ENCODE measurements at places on chromosomes 3 and 15.

DNA sequence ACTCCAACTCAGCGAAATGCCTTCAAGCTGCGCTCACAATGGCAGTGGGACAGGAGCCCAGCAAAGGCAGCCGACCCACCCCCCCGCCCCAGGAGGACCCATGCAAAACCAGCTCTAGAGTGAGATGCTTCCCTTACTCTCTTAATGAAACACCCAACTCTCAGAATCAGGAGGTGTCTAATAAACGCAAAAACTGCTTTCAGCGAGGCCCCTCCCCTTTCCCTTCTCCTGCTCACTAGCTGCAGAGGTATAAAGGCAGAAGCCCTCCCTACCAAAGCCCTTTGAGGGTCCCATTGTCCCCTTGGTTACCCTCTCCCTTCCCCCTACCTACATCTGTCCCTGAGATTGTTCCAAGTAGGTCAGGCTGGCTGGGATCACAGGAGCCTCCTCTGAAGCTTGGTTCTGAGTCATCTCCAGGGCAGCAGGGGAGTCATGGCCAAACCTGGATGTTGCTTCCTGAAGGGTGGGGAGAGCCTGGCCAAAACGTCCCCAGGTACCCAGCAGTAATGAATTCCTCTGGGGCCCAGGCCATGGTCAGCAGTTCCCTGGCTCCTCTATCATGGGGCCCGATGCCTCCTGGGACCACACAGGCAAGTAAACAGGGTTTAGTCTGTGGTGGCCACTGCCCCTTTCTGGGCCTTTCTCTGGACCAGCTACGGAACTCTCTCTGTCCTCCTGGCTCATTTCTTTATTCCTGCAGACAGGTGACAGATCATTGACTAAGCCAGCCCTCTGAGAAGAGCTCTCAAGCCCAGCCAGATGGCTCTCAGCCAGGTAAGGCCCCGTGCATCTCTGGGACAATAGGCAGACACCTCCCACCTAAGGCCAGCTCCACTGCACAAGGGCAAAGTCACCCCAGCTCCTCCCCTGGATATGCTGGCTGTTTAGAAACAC, 8.6 kb downstream of the KLHL25 start:
- no peak for DNase-seq

- no peak for DNase-seq
Observed at GRCh38 chr3:189776149-189776824, 145.1 kb downstream of the TP63 start.

DNA sequence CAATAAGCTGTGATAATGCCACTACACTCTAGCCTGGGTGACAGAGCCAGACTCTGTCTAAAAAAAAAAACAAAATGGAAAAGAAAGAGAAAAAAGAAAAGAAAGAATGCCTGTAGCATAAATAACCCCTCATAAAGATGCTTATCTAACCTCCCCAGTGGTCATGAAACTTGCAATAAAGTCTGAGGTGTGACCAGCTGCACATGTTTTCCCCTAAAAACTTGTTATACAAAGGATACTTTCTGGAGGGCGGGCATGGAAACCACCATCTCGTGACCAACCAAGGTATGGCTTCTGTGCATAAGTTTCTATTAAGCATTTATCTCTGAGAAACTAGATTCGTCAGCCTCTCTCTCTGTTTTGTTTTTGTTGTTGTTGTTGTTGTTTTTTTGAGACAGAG, 21.8 kb downstream of the CCDC32 start:
- DNase-seq: no peak

DNA sequence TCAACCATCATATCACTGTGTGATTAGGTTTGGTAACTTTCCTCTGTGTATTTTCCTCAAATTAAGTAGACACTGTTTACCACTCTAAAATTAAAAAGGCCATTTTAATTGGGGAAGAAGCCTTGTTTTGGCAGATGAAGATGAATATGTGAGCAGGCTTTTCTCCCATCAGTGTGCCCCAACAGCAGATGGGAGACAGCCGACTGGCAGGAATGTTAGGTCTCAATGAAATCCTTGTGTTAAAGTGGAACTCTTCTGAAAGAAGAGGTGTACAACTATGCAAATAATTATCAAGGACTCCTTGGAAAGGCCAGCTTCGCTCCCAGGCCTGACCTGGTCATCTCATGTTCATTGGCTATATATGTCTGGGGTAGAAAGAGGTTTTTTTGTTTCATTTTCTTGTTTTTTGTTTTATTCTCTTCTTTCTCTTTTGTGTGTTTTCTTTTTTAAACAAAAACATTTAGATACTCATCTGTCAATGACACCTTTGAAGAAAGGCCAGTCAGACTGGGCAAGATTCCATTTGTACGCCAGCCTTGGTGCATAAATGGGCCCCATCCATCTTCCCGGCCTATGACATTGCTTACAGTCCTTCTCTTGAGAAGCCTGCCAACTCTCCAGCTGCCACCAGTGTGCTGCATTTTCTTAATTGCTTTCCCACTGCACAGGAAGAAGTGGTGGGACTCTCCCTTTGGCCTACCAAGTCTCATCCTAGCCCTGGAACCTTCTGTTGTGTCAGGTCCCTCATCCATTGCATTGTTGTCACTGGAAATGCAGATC, 25.8 kb downstream of the LRTM1 start:
- no peak for DNase-seq

DNA sequence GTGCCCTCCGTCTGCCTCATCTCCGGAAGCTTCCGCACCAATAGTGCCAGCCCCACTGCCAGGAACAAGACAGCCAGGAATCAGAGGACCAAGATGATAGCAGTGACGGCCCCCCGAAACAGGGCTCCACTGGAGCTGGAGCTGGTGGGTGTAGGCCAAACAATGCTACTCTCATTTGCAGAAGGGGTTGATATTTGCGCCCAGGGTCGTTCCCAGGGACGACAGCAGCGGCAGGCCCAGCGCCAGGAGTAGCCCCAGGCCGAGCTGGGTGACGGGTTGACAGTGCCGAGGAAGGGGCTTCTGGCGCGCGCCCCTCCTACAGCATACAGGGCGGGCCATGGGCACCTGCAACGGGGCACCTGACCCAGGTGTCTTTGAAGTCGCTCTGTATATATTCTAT, 301.4 kb downstream of the CNTN6 start:
- DNase-seq: no peak

DNA sequence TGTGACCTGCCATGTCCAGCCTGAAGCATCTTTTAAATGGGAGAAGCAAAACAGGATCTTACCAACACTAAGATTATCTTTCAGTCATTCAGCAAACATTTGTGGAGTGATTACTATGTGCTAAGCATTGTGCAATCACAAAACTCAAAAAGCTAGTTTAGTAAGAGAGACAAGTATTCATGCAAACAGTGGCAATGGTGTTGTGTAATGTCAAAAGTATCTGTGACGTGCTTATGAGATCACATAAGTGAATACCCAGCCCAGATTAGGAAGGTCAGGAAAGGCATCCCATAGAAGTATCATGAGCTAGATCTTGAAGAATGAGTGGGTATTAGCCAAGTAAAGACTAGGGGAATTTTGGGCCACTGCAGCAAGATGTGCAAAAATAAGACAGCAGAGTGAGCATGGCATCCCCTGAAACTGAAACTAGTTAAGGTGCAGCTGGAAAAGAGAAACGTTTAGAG, 32.1 kb downstream of the SEC62 start:
- DNase-seq: no peak

- no peak for DNase-seq
Observed at GRCh38 chr3:183824761-183825455, 469 bp downstream of the MAP6D1 start.

DNA sequence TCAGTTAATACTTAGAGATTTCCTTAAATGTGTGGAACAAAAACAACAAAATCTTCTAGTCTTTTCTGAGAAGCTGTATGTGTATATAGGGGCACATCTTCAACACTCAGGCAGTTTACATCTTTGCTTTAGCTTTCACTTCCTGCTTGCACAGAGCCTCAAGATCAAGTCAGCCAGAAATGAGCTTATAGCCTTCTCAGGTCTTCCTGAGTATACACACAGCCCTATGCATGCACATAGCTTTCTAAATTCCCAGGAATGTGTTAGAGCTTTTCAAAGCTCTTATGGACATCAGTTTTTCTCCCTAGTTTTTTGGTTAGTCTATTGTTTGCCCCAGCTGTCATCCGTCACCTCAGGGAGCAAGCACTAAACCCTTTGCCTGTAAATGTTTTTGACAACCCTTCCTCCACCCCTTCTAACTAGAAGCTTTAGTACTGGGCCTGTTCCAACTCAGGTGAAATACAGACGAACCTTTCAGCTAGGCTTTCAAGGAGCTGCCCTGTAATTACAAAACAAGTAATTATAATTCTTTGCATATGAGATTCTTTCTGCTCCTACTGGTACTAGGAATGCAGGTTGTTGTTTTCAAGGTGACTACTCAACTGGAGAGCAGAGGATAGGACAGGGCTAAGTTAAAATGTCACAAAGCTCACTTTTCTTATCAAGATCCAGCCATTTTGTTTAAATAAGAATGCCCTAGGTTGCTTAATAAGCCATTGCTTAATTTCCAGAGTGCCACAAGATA, 22.6 kb upstream of the MTMR10 start:
- peak; percentile 19 for DNase-seq

DNA sequence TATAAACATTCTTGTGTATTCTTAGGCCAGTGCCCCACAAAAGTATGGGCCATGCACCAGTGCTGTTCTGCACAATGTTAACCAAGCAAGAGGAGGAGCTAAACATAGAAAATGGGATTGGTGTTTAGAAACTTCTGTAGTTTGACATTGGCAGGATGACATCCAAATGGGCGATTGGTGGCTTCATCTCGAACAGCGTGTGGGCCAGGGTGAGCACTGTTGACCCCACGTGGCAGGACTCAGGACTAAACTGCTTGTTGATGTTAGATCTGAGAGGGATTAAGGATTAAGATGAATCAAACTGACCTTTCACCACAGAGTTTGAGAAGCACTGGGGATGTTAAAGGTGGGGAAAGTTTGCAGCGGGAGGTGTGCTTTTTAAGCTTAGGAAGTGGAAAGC, 31.9 kb downstream of the ZNF710 start:
- DNase-seq: no peak

GRCh38 chr3:141104151-141104821, 53.1 kb downstream of the SPSB4 start:
- no peak for DNase-seq

- DNase-seq: peak; percentile 9
Observed at GRCh38 chr3:111072031-111072921, 660 bp downstream of the NECTIN3 start.

- DNase-seq: no peak
Observed at GRCh38 chr3:133037436-133037835, 755 bp upstream of the TMEM108 start.

- no peak for DNase-seq
Observed at GRCh38 chr3:88318067-88318466, 168.3 kb downstream of the C3orf38 start.

- no peak for DNase-seq
Observed at GRCh38 chr3:158912621-158913020, 110.8 kb downstream of the MFSD1 start.

GRCh38 chr15:77871852-77872371, 205.6 kb downstream of the TBC1D2B start:
- no peak for DNase-seq

DNA sequence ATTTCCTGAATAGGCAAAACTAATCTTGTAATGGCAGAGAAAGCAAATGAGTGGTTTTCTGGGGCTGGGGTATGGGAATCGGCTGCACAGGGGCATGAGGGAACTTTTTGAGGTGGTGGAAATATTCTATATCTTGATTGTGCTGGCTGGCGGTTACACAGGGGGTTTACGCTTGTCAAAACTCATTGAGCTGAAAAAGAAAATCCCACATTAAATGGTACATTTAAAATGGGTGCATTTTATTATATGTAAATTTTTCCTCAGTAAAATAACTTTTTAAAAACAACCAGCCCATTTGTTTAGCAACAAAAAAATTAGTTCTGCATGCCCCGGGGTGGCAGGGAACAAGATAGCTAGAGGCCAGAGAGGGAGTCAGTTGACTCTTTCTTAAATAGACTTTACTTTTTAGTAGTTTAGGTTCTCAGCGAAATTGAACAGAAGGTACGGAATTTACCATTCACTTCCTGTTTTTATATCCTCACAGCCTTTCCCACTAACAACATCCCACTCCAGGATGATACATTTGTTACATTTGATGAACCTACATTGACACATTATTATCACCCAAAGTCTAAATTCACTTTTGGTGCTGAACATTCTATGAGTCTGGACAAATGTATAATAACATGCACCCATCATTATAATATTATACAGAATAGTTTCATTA, 41.2 kb upstream of the BCL2A1 start:
- DNase-seq: no peak

- no peak for DNase-seq
Observed at GRCh38 chr3:119033393-119034255, 1.0 kb downstream of the IGSF11 start.

DNA sequence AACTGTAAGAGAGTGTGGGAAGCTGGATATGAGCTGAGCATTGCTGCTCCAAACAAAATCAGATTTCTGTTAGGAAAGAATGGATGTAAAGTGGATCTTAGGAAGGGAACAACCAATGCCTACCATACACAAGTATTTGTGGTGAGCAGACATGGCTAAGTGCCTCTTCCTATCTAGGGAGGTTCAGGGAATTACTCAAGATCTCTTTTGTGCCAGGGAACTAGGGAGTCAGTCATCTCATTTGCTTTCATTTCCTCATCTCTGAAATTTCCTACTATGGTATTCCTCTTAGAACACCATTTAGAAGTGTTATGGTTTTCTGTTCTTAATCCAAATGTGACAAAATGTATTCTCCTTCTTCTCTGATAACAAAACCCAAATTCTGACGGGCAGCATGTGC, 396.5 kb downstream of the FHIT start:
- no peak for DNase-seq

- DNase-seq: no peak
Observed at GRCh38 chr15:37109872-37110572, 9.7 kb upstream of the MEIS2 start.

DNA sequence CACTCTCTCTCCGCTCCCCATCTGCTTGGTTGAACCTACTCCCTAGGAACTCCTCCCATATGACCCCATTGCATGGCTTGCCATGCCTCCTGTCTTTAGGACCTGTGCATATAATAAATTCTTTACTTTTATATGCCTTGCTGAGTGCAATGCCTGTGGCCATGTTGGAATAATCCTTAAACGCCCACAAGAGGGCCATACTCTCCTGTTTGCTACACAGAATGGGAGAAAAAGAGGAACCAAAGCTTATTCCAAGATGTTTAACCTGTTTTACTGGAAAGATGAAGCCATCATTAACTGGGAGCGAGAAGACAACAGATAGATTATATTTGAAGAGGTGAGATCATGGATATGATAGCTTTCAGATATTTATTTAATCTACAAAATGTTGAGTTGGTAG, 1097.8 kb downstream of the NAALADL2 start:
- no peak for DNase-seq

GRCh38 chr3:120098710-120099109, 4.5 kb upstream of the GSK3B start:
- DNase-seq: no peak

DNA sequence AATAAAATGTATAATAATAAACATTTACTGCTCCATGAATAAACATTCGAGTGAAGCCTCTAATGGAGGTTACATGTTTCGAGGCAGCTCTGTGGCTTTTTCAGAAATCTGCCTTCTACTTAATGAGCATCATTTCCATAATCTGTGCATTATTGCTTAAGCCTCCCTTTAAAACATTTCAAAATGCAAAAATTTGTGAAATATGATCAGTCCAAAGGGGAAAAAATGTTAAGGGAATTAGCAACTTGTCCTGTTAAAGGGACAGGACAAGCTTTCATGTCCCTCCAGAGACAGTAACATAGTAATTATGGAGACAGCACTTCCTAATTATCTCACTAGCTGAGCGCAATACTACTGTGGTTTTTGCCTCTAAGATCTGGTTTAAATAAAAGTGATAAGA, 886.6 kb upstream of the CFAP20DC start:
- DNase-seq: no peak

- DNase-seq: no peak
Observed at GRCh38 chr3:23115171-23115877, 87.8 kb upstream of the UBE2E2 start.

GRCh38 chr3:101513419-101513986, 491 bp upstream of the SENP7 start:
- DNase-seq: no peak

All from activated CD4-positive, alpha-beta T cell treated with anti-CD3 and anti-CD28 coated beads, Interleukin-2, amount 10 ng/mL, durations not matched to agents 7 days and 5 days (primary cell).